ENCODE measurements at places on chromosomes 6 and 20.
A peak's percentile ranks its signal among the peaks of the same experiment; 100 is the strongest.

DNA sequence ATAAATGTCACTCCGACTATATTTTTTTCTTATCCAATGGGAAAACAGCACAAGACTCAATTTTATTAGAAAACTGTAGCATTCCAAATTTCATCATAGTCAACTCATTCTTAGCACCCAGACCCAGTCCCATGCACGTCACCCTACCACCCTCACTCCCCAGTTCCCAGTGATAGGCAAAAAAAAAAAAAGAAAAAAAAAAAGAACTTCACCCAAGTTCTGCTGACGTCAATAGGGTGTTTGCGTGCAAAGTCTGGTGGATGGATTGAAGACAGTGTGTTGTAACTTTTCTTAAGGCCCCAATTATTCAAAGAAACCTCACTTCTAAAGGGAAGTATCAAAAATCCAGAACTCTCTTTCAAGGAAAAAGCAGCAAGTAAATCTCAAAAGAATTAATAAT lies 213.9 kb upstream of the PRDM1 start:
- DNase-seq, result no peak

DNA sequence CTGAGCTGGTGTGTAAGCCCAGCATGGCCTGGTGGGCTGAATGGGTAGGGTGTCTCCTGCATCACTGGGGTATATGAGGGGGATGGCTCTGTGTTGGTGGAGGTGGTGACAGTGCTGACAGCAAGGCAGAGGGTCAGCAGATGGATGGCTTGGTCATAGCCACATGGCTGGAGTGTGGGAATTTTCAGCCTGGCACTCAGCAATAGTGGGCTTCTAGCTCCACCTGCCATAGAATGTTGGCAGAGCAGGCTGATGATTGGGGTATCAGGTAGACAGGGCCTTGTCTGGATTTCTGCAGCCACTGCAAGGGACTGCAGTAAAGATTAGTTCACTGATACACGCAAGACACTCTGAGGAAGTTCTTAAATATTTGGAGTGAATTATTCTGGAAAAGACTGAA lies 137.5 kb upstream of the BACH2 start:
- no peak for DNase-seq

DNA sequence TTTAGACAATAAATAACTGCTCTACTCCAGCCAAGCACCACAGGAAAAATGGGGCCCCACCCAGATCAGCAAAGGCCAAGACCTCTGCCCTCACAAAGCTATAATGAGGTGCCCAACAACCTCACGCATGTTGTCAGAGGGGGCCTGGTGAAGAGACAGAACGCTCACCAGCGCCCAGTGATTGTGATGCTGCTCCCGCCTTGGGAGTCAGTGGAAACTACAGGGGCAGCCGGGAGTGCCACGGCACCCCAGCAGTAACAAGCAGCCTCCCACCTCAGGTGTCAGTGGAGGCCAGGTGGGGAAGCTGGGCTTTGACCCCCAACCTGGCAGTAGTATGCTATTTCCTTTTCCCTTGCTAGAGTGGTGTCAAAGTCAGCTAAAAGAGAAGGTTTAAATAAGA lies 47.4 kb downstream of the TCP11 start:
- no peak for DNase-seq

- DNase-seq, result no peak
Measured at GRCh38 chr6:140567466-140567865, 1193.0 kb upstream of the CITED2 start.

- no peak for DNase-seq
Measured at GRCh38 chr20:5882166-5882565, 68.2 kb downstream of the TRMT6 start.

DNA sequence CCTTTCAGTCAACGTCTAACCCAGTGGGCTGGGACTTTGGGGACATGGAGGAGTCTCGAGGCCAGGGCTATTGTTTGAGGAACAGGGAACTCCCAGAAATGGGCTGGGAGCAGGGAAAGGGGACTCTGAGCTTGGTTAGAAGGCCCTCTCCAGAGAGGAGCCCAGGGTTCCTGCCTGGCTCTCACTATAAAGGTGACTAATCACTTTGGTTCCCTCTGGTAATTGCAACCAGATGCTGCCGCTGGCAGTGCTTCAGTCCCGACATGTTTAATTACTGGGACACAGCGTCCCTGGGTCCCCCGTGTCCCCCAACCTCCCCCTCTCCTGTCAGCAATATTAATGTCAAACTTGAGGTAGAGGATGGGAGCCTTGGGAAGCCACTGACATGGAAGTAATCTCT lies 5.0 kb upstream of the GDF5 start:
- no peak for DNase-seq

DNA sequence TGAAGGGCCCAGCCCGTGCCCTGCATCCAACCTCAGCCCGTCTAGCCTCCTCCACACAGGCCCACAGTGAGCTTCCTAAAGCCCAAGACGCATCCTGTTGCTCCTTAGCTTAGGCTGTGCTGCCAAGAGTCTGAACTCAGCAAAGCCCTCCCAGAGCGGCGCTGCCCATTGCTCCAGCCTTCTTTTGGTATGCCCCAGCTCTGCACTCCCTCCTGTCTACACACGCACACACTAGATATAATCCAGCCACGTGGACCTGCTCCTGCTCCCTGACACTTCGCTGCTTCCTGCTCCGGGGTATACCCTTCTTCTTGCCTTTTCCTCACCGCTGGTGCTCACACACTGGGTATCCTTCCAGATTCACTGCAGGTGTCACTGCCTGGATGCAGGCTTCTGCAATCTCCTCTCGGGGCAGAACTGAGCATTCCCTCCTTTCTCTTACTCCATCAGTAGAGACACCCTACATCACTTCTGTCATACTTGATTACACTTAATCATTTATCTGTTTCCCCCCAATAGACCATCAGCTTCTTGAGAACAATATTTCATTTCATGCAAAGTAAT lies 23.8 kb downstream of the GABRR2 start:
- no peak for DNase-seq

GRCh38 chr6:17446713-17447112 lies 53.3 kb downstream of the CAP2 start:
- DNase-seq, result no peak

- no peak for DNase-seq
Measured at GRCh38 chr6:11276911-11277274, 44.4 kb upstream of the NEDD9 start.

- no peak for DNase-seq
Measured at GRCh38 chr20:2135013-2135412, 33.4 kb downstream of the STK35 start.

DNA sequence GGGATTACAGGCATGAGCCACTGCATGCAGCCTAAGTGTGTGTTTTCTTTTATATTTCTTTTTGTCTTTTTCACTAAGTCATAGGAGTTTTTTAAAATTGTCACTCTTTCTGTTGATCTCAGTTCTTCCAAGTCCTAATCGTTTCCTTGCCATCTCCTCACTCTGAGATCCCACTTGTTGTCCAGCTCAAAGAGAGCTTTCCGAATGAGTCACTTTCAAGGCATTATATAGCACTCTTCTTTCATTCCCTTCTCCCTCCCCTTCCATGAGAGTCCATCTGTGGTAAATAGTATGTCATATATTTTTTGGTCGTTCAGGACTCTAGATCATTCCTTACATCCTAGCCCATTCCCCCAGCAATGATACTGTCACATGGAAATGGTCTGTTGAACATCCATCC lies 4.3 kb downstream of the VAPB start:
- DNase-seq, result no peak

DNA sequence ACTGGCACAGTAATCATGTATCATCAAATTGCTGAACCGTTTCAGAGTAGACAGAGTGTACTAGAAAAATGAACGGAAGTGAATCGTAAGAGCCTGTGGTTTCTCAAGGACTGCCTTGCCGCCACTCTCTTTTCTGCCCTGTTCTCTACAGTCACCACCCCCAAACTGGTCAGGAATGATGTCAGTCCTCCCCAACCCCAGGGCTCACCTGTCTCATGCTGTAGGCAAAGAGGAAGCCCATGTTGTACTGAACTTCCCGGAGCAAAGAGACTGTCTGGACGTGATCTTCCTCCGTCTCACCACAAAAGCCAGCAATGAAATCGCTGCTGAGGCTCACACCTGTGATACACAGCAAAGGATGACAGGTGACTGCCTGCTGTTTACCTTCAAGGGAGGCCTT lies 31.0 kb downstream of the CDK5RAP1 start:
- DNase-seq, result no peak

DNA sequence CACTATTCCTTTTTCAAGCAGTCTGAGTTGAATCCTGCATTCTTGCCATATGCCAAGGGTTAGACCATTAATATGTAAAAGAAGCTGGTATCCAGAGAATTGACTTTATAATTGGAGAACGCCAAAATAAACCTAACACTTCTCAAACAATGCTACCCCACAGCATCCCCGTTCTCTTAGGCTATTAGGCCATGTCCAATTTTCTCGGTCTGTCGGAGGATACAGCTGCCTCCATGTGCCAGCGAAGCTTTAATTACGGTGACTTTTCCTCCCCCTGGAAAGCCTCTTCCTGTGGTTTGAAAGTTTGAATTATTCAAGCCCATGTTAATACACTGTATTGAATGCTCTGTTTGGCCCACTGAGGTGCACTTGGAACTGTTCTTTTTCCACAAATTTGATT lies 60.5 kb downstream of the HS3ST5 start:
- no peak for DNase-seq

DNA sequence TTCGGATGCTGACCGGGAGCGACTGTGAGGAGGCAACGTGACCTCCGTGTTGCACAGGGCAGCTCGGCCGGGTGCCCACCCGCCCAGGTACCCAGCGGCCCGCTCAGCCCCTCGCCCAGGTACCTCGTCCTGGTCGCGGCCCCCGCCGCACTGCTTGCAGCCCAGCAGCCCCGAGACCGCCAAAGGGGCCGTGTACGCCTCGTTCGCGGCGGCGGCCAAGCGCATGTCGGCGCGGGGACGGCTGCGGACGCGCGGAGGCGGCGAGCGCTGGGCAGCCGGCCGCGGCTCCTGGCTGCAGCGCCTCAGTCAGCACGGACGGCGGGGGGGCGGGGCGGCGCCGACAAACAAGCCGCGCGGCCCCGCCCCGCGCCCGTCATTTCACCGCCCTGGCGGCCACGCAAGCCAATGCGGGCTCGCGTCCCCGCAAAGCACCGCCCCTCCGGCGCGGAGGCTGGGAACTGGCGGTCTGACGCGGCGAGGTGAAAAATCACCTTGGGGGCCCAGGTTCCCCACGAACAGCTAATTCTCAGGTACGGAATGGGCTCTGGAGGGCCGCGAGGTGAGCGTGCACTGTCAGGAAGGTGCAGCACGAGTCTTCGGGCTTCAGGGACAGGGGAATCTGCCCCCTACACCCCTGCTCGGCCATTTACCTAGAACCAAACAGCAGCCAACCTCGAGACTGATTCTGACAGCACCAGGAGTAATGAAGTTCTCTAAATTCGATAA lies 85.2 kb downstream of the SESN1 start:
- DNase-seq, result peak; percentile 67

- no peak for DNase-seq
Measured at GRCh38 chr6:89237158-89237557, 20.0 kb upstream of the GABRR1 start.

Data from NCI-H748 treated with DMSO at 0.1 percent for 48 hours (cell line).